ENCODE measurements at places on chromosomes 4 and X.

GRCh38 chrX:106510713-106511403 is 100.9 kb upstream of the RADX start:
- DNase-seq, result no peak

DNA sequence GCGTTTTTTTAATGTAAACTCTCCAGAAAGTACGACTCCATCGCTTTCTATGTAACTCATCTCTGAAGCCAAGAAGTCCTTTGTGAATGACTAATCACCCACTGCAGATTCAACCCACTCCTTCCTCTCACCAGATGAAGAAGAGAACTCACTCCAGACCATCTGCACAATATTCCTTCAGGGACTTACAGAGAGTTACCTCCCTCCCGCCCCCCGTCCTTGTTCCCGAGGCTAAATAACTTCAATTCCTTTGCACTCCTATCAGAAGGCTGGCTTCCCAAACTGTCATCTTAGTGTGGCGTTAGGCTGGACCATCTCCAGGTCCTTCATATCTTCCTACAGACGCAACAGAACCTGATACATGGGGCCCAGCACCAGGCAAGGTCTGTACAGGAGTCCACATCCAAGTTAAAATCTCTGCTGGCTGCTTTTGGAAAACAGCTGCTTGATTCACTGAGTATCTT is 82.4 kb downstream of the AFAP1 start:
- no peak for DNase-seq

GRCh38 chr4:109890076-109890475 is 22.6 kb upstream of the EGF start:
- DNase-seq, result no peak

DNA sequence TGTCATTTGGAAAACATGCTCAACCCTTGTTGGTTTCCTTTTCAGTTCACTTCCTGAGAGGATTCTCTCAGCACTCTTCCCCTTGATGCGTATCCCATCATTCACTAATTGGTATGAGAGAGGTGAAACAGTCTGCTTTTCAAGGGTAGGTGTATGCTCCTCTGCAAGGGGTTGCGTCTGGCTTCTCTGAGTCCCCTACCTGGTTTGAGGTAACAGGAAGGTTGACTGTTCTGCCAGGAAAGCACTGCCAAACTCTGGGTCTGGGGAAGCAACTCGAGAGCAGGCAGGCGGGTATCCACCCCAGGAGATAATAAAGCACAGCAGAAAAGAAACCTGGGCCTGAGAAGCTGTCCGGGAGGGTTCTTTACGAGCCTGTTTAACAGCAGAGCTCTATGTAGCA is 101.2 kb downstream of the SHROOM4 start:
- DNase-seq, result no peak

- DNase-seq, result no peak
Measured at GRCh38 chr4:174592256-174592984, 70.1 kb upstream of the HPGD start.

DNA sequence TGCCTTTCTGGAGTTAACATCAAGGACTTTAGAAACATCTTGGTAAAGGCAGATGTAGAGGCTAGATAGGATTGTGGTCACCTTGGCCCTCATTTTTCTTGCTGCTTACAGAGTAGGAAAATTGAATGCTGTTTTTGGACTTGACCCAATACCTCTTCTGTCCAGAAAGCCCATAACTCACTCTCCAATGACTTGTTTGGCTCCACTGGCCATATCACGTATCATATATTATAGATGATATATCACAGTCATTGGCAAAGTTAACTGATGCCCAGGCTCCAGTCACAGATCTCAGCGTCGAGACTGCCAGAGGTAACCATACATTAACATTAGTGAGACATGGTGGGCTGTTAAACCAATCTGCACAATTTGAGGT is 88.1 kb upstream of the PLAC1 start:
- no peak for DNase-seq

DNA sequence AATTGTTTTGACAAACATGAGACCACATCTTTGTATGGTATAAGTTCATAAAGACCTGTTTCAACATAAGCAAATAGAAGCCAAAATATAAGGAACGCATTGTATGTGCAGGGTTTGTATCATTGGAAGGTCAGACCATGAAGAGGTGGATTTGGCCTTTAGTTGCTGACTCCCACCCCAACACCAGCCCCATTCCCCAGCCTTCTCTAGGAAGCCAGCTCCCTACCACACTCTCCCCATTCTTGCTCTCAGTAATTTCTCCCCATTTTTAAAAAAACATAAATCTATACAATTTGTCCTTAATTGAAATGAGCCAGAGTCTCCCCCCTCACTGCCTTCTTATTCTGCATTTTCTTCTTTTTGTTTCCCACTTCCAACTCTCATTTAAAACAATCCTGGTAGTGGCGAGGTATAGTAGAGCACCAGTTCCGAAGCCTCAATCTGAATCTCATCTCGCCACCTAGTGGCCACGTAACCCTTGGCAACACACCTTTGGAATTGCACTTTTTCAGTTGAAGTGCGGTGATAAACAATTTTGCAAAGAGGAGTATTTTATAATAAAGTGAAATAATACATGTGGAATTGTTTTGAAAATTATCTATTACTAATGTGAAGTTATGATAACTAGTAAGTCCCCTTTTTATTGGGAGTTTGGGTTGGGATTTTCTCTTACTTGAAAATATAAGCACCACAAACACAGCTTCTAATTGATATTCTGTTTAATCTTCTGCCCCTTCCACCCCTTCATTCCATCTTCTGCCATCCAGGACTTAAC is 126.6 kb downstream of the ASB9 start:
- DNase-seq, result peak; percentile 30
